ENCODE measurements at places on chromosomes 3 and 15.
A peak's percentile ranks its signal among the peaks of the same experiment; 100 is the strongest.

- DNase-seq: no peak
Observed at GRCh38 chr15:58587486-58587885, 155.7 kb downstream of the LIPC start.

DNA sequence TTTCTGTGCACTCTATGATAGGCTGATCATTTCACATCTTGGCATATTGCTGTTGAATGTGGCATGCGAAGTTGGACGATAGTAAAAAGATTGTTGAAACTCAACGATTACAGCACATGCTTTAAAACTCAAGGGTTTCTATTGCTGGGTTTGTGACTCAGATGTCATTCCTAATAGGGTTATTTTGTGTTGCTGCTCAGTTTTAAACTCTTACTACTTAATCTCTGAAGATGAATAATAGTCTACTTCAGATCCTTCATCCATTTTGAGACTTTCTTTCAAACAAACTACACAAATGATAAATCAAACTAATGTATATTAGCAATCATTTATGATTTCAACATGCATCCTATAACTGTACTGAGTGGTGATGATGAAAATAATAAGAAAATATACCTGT lies 71.3 kb upstream of the MBNL1 start:
- no peak for DNase-seq

GRCh38 chr3:38227989-38228388 lies 37.6 kb upstream of the SLC22A13 start:
- peak; percentile 41 for DNase-seq

DNA sequence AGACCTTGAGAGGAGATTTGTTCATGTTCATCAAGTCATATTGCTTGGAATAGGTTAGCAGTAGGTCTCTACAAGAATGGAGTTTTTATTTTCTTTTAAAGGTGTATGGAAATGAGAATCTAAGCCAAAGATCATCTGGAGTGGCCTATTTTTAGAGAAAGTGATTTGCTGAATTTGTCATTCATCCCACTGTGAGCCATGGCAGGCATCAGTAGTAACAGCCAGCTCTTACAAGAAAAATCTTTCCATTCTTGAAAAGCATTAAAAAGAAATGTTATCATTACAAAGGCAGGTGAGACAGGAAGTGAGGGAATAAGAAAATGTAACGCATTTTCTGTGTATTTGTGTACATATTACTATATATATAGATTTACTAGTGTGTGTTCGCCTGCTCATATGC lies 29.6 kb downstream of the STAC start:
- DNase-seq: no peak

GRCh38 chr3:189937302-189938127 lies 183.2 kb downstream of the P3H2 start:
- peak; percentile 98 for DNase-seq

DNA sequence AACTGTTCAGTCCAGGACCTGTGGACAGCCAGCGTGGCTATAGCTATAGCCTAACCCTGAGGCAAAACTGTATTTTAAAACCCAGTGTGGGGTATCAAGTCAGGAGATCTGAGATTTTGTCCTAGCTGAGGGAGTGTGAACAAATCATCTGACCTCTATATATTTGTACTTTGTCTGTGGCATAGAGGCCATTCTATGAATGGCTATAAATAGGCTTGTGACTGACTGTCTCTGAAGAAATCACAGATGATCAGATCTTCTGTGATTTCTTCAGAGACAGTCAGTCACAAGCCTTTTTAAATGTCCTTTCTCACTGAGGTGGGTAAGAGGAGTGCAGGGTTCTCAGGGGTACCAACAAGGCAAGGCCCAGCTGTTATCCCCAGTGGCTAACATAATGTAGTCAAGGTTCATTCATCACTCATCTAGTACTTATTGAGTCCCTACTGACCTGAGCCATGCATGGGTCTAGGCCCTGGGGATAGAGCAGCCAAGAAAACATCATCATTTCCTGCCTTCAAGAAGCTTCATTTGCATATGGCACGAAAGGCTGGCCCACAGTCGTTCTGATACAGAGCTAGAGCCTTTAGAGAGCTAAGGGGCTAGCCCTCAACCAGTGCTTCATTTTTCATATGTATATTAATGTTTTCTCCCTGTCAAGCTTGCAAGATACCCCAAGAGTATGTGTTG lies 53.3 kb downstream of the TIPARP start:
- DNase-seq: no peak

DNA sequence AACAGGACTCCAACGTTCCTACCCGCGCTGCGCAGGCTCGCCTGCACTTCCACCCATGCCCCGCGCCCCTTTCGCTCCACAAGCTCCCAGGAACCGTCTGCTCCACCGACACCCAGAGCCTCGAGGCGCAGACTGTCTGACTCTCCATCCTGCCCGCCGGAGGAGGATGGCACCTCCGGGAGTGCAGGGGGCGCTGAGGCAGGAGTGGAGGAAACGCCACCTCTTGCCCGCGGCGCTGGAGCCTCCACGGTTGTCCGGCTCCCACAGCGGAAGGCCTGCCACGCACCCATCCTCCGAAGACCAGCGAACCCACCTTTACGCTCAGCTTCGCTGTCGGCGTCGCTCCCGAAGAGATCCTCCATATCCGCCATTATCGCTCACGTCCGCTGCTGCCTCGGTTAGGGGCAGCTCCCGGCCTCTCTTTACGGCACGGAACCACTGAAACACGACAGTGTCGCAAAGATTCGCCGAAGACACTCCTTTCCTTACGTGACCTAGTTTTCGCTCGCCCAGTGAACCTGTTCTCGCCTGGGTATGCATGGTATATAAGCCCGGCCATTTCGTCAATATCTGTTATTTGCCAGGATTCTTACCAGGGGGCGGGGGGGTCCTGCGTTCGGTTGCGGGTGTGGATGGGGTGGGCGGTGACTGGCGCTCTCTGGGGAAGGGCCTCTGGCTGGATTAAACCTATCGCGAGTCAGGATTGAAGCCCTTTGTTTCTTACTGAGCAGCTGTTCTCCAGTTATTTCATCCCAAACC lies at the start of gene LEO1:
Gene LEO1 (minus strand): TSS at position 404 of the 759 bp plus-strand sequence. CDS start 33 bp downstream, at position 371.
- DNase-seq: peak; percentile 91

GRCh38 chr15:81308260-81308659 lies 15.7 kb downstream of the STARD5 start:
- DNase-seq: no peak

DNA sequence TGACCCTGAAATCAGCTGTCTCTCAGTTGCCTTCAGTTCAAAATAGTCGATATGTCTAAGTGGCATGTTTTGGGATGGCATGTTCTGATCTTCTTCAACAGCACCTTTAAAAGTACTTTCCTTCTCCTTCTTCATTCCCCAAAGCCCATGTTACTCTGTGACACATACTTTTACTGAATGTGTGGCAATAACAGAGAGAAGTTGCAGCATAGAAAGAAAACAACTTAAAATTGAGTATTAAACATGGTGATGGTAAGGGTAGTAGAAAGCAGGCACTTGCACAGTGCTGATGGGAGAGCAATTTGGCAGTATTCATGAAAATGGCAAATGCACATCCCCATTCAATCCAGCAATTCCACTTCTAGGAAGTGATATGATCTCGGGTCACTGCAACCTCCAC lies 12.3 kb upstream of the ULK4 start:
- DNase-seq: no peak

DNA sequence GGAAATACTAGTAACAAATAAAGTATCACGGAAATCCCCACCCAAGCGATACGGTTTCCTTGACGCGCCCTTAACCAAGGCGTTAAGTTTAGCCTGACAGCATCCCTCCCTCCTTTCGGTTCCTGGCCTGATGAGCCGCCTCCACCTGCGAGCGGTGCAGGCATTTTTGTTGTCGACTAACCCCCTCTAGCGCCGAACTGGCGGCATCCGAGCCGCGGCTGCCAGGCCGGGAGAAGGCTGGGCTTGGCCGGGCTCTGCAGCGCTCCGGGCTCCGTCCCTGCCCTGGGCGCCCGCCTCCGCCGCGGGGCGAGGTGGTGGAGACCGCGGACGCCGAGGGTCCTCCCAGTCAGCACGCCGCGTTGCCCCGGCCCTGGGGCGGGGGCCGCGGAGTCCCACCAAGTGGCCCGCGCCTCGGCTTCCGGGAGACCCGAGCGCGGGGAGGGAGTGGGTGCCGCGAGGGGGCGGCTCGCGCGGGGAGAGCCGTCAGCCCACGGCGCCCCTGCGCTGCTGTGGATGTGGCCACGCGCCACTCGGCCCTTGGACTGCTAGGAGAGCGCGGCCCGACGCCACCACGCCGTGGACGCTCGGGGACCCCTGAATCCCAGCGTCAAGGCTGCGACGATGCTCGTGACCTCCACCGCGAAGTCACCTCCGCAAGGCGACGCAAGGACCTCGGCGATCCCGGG lies 1.1 kb upstream of the EPHA6 start:
- DNase-seq: peak; percentile 13

DNA sequence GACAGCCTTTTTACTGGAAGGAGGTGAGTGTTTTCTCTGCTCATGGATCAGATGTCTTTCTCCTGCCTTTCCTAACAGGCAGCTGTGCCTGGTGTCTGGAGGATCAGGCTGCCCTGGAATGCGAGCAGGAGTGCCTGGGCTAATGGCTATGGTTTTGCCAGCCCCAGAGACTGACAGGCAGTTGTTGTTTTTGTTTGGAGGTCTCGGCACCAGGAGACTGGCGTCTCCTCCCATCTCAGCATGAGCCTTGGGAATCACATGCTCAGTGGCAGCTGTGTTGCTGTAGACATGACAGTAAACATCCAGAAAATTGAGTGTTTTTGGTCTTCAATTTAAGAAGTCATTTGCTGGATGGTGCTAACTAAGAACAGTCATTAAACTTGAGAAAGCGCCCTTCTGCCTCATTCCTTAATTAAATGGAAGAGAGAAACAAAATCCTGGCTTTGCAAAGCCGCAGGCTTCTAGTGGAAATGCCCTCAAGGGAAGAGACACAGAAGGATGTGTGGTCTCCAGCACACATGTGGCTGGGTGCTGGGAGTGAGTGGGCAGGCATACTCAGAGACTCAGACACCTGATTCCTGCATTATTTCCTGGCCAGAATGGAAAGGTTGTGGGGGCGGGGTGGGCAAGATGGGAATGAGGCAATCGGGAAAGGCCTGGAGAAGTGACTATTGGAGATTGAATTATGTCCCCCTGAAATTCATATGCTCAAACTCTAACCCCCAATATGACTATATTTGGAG lies 97.0 kb upstream of the NMNAT3 start:
- DNase-seq: peak; percentile 32

- no peak for DNase-seq
Observed at GRCh38 chr15:78102211-78102610, 9.8 kb downstream of the SH2D7 start.

DNA sequence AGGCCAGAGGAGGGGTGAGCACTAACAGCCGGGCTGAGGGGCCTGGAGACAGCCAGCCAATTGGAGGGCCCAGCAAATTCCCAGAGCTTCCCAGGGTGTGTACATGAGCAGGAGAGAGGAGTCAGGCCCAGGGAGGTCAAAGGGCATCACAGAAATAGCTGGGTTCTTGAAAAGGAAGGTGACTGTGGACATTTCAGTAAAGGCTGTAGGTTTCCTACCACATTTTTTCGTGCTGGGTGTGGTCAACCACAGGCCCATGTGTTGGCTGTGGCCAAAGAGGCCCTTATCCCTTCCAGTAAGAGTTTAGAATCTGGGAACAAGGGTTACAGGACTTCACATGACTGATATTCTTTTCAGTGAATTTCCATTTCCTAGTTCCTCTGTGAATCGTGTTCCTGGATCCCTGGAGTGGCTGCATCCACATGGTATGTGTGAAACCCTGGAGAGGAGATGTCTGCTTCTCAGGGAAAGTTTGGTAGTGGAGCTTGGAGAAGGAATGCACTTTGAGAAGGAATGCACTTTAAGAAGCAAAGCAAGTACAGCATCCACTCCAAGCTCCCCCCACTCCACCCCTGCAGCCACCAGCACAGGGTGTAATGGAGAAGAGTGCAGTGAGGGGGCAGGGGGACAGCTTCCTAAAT lies 73.2 kb upstream of the HEG1 start:
- DNase-seq: peak; percentile 86

GRCh38 chr3:17805461-17805940 lies 63.1 kb upstream of the TBC1D5 start:
- no peak for DNase-seq

- no peak for DNase-seq
Observed at GRCh38 chr15:101725073-101725472, 800 bp upstream of the TARS3 start.

- no peak for DNase-seq
Observed at GRCh38 chr3:55723653-55724406, 236.7 kb upstream of the WNT5A start.

DNA sequence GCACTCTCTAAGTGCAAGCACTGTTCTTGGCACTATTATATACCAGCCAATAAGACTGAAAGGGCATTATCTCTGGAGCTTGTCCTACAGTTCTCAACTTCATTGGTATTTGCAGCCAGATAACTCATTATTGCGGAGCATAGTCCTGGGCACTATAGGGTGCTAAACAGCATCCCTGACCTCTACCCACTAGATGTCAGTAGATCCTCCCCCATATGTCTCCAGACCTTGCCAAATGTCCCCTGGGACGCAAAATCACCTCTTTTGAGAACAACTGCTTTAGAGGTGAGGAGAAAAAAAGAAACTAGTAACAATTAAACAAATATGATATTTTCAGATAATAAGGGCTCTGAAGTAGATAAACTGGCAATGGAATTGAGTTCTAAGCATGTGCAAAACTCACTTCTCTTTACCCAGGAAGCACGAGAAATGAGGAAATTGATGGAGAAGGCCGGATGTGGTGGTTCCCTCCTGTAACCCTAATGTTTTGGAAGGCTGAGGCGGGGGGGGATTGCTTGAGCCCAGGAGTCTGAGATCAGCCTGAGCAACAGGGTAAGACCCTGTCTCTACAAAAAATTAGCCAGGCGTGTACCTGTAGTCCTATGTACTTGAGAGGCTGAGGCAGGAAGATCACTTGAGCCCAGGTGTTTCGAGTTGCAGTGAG lies 61.4 kb downstream of the FRMD4B start:
- no peak for DNase-seq

DNA sequence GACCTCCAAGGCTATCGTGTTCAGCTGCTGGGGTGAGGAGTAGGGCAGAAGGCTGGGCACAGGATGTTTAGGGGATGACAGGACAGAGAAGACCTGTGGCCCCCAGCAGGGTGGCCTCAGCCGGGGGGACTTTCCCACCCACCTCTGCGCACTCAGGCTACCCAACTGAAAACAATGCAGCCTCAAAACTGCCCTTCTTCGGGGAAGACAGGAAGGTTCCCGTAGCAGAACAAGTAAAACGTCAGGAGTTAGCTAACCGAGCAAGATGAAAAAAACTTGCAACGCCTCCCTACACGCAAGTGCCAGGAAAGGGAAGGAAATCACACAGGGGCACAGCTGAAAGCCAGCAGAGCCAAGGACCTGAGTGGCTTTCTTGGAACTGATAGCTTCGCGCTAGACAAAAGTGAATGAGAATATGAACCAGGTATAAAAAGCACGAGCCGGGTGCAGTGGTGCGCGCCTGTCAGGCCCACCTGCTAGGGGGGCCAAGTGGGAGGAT lies 38.4 kb upstream of the FURIN start:
- no peak for DNase-seq

DNA sequence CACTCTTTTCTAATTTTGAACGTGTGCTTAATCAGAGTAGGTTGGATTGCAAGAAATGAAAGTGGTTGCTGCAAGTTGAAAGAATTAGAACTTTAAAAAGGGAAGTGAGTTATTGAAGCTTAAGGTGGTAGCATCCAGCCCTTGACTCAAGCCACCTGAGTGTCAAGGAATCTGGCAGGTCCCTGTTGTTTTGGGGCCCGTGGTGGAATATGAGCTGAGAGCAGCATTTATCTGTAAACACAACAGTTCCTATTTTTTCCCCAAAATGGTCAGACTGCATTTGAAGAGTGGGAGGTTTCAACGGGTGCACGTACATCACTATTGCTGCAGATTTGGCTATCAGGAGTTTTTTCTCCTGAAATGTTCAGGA lies 1.7 kb downstream of the ITPR1 start:
- no peak for DNase-seq
